Stimulated activated CD4-positive, alpha-beta T cell treated with anti-CD3 and anti-CD28 coated beads, Interleukin-1b, Interleukin-23, amount 100 ng/mL, for 1 hour (primary cell): ENCODE measurements at places on chromosomes 13 and 19.

DNA sequence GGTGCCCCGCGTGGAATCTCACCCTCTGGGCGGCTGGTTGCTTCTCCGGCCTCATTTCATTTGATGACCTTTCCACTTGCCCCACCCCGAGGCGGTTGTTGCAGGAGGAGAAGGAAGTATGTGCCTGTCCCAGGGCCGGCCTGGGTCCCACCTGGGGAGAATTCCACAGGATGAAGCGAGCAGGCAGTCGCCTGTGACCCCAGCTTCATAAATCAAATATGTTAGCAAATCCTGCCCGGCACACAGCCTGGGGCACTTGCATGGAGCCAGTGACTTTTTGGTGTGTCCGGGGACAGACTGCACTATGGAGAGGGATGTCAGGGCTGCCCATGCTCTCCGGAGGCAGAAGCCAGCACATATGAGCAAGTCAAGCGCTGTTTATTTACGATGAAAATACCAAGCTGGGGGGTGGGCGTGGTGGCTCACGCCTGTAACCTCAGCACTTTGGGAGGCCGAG lies 19.7 kb upstream of the ZBTB7A start:
- no peak for DNase-seq

- no peak for DNase-seq
Measured at GRCh38 chr13:20553311-20553710, 13.6 kb upstream of the IFT88 start.

GRCh38 chr19:3047496-3048189 lies 14.7 kb downstream of the TLE5 start:
- DNase-seq = peak; percentile 42

- DNase-seq = no peak
Measured at GRCh38 chr13:41029629-41030028, 10.5 kb upstream of the ELF1 start.

- DNase-seq = no peak
Measured at GRCh38 chr13:74025369-74025768, 108.8 kb downstream of the KLF12 start.

DNA sequence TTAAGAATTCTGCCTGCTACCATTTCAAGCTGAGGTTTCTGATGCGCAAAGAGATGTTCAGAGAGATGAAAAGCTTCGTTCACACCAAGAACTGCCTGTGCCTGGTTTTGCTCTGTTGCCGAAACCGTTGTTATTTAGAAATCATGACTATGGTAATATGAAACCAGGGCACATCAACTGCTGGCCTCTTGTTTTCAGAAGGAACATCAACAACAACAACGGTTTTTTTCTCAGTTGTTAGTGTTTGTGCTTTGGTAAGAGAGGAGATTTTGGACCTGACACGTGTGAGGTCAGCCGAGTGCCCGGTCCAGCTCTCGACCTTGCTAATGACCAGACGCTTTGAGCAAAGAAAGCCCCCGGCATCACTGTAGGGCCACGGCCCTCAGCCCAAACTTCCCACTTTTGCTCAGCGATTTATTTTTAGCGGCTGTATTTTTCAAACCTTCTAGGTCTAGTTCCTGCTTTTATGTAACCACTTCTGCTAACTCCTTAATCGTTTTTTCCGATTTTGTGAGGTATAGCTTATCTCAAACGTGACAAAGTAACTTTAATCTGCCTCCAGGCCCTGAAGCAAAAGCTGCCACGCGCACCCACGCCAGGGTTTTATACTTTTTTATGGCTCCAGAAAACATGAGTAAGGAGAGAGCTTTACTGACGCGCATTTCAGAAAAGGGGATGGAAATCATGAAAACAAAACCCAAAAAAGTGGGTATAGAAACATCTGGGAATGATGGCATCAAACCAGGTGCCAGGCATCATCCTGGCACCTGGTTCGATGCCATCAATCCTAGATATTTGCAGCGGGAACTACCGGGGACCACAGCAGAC lies 42.0 kb downstream of the KLF2 start:
- DNase-seq = no peak

DNA sequence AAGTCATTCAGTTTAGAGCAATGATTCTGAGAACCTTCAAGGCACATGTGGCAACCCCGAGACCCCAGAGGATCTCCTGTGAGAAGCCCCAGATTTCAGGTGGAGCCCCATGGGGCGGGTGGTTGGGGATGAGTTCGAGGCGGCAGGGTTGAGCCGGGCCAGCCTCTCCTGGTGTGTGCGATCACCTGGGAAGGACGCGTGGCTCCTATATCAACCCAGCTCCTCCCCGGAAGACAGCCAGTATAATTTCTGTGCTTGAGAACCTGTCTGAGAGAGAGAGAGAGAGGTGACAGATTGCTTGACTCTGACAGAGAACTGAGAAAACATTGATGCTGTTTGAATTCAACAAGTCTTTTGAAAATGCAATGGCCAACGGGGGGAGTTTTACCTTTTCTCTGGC lies 89.0 kb downstream of the TEX29 start:
- DNase-seq = no peak

- no peak for DNase-seq
Measured at GRCh38 chr13:32124743-32125142, 93.2 kb downstream of the FRY start.

DNA sequence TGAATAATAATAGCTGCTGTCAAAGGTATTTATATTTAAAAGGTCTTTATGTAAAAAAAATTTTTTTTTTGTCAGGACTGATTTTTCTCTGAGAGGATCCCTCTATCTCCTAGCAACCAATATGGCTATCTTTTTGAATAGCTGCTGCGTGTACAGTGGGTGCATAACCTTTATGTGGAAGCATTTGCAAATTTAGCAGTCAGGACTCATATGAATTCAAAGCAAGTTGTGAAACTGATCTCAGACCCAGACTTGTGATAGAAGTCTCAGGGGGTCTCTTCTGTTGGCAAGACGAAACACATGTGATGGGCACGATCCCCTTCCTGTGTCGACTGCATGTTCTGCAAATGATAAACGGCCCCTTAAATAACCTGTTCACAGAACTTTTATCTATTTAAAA lies 114.1 kb upstream of the ARGLU1 start:
- DNase-seq = no peak

GRCh38 chr13:100534147-100534843 lies 54.3 kb downstream of the GGACT start:
- DNase-seq = no peak

- DNase-seq = peak; percentile 39
Measured at GRCh38 chr19:41939861-41940730, 11.8 kb upstream of the ERFL start.

- no peak for DNase-seq
Measured at GRCh38 chr13:111245576-111246384, 74.7 kb upstream of the TEX29 start.

DNA sequence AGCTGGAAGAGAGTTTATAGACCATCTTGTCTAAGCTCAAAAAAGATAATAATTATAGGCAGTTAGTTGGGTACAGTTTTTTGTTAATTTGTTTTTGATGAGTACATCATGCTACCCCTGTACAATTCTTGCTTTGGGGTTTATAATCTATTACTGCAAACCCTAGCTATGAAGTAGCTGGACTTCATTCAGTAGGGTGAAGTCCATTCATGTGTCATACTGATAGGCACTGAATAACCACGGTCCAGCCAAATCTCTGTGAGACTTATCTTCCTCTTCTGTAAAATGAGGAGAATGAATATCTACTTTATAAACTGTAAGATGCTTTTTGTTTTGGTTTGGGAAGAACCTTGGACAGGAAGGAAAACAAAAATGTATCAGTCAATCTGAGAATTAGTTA lies 19.5 kb downstream of the SLC46A3 start:
- DNase-seq = no peak

DNA sequence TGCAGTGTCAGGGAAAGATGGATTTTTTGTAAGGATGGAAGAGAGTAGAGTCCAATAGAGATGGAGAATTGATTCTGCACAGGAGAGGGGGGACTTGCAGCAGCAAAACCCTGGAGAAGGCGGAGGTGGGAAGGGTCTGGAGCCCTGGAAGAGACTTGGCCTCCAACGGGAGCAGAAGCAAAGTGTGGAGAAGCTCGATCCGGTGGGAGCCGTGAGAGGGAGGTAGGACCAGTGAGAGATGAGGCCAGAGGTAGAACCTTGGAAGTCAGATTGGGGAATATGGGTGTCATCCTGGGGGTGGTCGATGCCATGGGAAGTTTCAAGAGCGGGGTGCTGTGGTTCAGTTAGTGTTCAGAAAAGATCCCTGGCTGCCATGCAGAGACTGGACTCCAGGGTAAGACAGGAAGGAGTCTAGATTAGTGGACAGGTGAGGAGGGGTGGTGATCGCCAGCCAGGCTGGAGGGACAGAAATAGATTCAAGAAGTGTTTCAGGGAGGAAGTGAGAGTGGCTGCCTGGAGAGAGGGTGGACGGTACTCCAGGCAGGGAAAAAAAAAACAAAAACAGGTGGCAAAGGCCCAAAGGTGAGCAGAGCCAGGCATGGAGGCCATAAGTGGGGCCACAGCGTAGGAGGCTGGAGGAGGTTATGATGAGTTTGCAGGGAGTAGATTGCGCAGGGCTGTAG lies 2.6 kb downstream of the PPP5C start:
- no peak for DNase-seq

- no peak for DNase-seq
Measured at GRCh38 chr19:16544473-16545231, 2.4 kb upstream of the CHERP start.

DNA sequence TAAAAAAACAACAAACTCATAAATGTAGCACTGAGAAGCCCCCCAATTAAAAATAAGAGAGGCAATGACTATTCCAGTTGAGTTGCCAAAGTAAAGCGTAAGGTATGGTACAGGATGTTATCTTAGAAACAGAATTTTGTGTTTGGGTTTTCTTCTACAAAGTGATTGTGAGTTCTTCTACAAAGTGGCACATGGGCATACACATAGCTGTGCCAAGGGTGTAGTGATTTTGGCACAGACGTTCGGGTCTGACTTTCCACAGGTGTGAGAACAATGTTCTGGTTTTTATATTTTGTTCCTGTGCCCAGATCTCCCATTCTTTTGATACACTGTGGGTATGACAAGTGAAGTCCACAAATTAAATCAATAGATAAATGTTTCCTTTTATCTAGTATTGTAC lies 190.1 kb upstream of the CSNK1A1L start:
- DNase-seq = no peak

DNA sequence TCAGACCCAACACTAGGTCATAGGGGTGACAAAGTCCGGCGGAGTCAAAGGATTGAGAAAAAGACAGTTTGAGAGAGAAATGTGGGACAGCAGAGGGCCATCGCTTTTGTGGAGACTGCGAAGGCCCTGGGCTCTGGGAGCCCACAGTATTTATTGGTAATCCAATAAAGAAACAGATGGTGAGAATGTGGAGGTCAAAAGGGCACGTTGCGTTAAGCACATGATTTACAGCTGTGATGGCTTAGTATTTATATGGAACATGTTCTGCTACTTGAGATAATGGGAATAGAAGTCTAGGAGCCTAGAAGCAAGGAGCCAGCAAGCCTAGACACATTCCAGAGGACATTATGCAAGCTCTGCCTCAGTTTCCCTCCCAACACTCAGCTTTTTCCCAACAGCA lies 2521.1 kb downstream of the PCDH9 start:
- DNase-seq = no peak

- peak; percentile 8 for DNase-seq
Measured at GRCh38 chr13:50365408-50366391, 350.5 kb downstream of the KCNRG start.

GRCh38 chr13:28865951-28866350 lies 45.8 kb downstream of the MTUS2 start:
- no peak for DNase-seq

DNA sequence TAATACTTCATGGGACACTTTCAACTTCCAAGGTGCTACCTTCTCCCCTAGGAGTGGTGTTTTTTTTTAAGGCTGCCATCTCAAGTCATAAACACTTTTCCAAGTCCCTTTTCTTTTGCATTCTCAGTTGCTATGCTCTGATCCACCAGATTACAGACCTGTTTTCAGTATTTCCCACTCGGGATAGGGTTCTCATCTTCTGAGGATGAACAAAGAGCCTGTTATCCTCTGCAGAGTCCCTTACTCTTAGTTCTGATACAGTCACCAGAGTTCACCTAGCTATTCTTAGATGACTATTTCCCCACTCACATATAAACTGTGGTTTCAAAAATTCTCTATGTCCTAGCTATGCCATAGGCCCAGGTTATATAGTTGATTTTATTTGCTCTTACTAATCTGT lies 15.9 kb downstream of the ZDHHC20 start:
- no peak for DNase-seq

GRCh38 chr13:106517109-106517847 lies 18.2 kb downstream of the EFNB2 start:
- no peak for DNase-seq

DNA sequence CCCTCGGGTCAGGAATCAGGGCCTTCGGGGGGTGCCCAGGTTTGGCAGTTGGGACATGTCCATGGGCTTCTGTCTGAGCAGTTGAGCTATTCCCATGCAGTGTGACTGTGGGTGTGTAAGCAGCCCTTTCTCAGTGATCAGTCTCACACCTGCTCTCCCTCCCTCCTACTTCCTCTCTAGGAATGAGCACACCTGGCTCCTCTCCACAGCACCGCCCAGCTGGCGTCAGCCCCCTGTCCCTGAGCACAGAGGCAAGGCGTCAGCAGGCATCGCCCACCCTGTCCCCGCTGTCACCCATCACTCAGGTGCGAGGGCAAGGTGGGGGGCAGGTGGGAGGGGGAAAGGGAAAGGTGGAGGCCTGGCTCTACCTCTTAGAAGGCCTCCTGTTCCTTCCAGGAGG lies 25.9 kb downstream of the COMP start:
- no peak for DNase-seq

DNA sequence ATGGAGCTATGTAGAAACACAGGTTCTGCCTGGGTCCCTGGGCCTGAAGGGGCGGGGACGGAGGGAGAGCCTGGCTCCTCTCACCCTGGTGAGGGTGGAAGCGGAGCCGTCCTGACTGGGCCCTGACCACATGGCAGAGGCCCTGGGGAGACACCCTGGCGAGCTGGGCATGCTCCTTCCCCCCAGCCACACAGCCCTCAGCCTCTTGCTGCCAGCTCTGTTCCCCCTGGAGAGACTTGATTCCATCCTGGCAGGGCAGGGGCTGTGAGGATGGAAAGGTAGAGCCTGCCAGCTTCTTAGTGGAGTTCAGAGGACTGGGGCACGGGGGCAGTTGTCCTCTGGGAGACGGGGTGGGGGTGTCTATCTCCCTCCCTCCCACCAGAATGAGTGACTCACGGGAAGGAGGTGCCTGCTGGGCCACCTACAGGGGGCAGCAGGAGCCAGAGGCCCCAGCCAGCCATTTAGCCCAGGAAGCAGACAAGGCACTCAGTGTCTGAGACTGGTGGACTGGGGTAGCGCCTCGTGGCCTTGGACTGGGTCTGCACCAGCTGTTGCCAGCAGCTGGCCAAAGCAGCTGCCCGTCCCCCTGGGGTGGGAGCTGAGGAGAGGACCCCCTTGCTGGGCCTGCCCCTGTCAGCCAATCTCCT lies 22.8 kb upstream of the RNF17 start:
- no peak for DNase-seq

DNA sequence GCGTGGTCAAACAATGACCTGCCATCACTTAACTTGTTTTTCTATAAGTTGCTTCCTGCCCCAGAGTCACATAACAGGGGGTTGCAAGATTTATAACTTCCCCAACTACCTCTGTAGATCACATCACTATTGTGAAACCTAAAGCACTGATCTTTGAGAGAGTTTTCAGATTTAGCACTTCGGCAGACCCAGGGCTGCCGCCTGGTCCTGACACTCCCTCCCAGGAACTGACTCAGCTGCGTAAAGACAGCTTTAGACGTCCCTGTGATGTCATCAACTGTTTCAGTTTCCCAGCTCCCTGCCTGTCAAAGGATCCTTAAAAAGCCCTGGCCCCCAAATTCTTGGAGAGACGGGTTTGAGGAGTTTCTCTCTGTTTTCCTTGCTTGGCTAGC lies 33.3 kb downstream of the IGFL2 start:
- DNase-seq = no peak

- DNase-seq = no peak
Measured at GRCh38 chr13:99332456-99332855, 25.3 kb upstream of the GPR183 start.

- no peak for DNase-seq
Measured at GRCh38 chr19:54502518-54503048, at the start of gene LAIR2. Gene LAIR2, plus strand, starts transcription at chr19:54502831. Its CDS starts 88 bp downstream, at chr19:54502919.
